ENCODE measurements at places on chromosomes 13 and 19. TPM values are rescaled to one million over a fixed set of nuclear protein-coding genes. Genes with fewer than 3 reads are reported as not detected.
A peak's percentile ranks its signal among the peaks of the same experiment; 100 is the strongest.

Gene ZNF836
- 6.3 TPM for total RNA-seq

Gene GPR12
- not detected for total RNA-seq

Gene ZNF221
- total RNA-seq: 0.58 TPM

Gene CFAP97D2
- total RNA-seq: not detected

Gene ZNF880
- 6.3 TPM for total RNA-seq

Gene KIR2DL3
- 0.12 TPM for total RNA-seq

GRCh38 chr19:8566855-8567254 lies 10.4 kb downstream of the MYO1F start:
- H3K36me3 ChIP-seq: peaks cover 24% of the 10 kb centered on the region
- no peak for DNase-seq
- peaks cover 2% of the 10 kb centered on the region for H3K27me3 ChIP-seq
- H3K4me1 ChIP-seq: peaks cover 46% of the 10 kb centered on the region

DNA sequence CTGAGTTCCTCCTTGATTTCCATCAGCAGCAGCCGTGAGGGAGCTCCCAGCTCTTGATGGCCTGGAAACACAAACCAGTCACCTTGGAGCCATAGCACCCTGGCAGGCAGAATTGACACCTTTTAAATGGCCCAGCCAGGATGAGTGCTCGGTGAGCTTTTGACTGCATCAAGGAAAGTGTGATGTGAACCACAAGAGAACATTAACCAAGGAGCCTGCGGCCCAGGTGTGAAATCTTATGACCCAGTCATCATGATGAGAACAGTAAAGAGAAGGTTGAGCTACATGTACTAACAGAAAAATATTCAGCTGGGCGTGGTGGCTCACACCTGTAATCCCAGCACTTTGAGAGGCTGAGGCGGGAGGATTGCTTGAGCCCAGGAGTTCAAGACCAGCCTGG lies 22.8 kb downstream of the SUGP2 start:
- no peak for DNase-seq
- no peaks in the 10 kb centered on the region for H3K27me3 ChIP-seq
- H3K4me1 ChIP-seq: no peaks in the 10 kb centered on the region

DNA sequence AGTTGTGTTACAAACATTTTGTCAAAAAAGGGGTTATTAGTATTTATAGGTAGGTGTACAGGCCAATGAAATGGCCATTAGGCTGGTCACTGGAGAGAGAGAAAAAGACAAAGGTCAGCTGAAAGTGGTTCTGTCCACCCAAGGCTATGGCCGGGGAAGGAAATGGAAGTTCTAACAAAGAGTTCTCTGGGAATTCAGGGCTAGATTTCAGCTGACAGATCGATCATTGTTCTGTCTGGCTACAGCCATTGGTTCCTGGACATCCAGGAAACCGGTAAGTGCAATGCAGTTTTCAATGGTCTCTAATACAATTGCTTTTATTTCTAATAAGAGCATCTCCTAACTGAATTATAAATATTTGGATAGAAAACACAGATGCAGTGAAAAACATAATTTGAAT lies 42.5 kb downstream of the MBNL2 start:
- no peak for DNase-seq
- H3K27me3 ChIP-seq: no peaks in the 10 kb centered on the region
- peaks cover 33% of the 10 kb centered on the region for H3K4me1 ChIP-seq
- H3K4me3 ChIP-seq: no peak overlapping the region

- no peak for DNase-seq
- H3K27ac ChIP-seq: no peak overlapping the region
- H3K36me3 ChIP-seq: peaks cover 25% of the 10 kb centered on the region
- peaks cover 17% of the 10 kb centered on the region for H3K4me1 ChIP-seq
These were observed 12.9 kb upstream of the GARIN5A start for GRCh38 chr19:50489461-50490011.

DNA sequence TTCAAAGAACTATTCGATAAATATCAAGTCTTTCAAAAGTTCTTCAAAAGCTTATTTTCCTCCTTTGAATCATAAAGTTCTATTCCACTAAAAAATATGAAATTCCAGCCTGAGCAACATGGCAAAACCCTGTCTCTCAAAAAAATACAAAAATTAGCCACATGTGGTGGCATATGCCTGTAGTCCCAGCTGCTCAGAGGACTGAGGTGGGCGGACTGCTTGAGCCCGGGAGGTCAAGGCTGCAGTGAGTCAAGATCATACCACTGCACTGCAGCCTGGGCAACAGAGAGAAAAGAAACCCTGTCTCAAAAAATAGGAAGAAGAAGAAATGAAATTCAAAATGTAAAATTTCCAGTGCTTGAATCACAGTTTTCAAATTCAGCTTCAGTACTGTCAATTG lies 24.6 kb downstream of the CAB39L start:
- no peak overlapping the region for H3K27ac ChIP-seq
- no peaks in the 10 kb centered on the region for H3K4me1 ChIP-seq
- H3K4me3 ChIP-seq: no peak overlapping the region

GRCh38 chr13:40402931-40403431 lies 263.5 kb downstream of the FOXO1 start:
- peaks cover 12% of the 10 kb centered on the region for H3K4me1 ChIP-seq
- H3K36me3 ChIP-seq: no peaks in the 10 kb centered on the region
- H3K27me3 ChIP-seq: no peaks in the 10 kb centered on the region
- no peak overlapping the region for H3K4me3 ChIP-seq
- H3K27ac ChIP-seq: no peak overlapping the region
- DNase-seq: peak; percentile 50

DNA sequence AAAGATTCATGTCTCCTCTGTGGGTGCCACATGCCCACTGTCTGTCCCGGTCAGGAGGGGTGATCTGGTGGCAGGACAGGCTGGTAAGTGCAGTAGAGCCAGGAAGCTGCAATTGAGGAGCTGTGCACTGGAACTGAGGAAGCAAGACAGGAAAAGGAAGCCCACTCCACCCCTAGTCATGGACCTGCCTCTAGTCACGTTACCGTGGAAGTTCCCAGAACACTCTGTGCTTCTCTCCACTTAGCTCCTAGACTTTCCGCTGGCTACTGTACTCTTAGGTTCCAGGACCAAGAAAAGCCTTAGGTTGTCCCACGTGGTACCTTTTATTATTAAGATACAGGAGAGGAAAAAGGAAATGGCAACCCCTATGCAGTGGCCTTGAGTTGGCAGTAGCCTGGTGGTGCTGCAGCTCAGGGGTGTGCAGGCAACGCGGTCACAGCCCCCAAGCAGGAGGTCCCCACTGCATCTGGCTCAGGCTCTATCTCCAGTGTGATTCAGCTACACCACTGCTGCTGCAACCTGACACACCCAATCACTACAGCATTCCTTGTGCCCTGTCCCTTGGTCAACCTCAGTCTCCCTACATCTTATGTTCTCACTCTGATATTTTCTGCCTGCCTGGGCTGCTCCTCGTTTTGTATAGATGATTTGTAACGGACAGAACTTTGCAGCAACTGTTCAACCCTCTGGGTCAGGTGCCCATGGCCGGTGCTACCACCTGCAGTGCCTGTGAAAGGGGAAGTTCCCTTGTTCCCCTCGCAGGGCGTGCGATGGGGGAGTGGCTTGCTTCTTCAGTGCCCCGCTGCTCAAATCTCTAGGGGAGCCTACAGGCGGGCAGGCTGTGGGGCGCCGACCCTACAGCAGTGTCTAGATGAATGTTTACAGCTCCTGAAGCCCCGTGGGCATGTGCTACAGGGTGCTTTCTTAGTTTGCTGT lies 24.4 kb upstream of the GPR12 start:
- peak overlapping the region; percentile 71 for H3K4me3 ChIP-seq
- H3K36me3 ChIP-seq: no peaks in the 10 kb centered on the region
- H3K4me1 ChIP-seq: peaks cover 4% of the 10 kb centered on the region
- H3K27me3 ChIP-seq: peaks cover 13% of the 10 kb centered on the region

DNA sequence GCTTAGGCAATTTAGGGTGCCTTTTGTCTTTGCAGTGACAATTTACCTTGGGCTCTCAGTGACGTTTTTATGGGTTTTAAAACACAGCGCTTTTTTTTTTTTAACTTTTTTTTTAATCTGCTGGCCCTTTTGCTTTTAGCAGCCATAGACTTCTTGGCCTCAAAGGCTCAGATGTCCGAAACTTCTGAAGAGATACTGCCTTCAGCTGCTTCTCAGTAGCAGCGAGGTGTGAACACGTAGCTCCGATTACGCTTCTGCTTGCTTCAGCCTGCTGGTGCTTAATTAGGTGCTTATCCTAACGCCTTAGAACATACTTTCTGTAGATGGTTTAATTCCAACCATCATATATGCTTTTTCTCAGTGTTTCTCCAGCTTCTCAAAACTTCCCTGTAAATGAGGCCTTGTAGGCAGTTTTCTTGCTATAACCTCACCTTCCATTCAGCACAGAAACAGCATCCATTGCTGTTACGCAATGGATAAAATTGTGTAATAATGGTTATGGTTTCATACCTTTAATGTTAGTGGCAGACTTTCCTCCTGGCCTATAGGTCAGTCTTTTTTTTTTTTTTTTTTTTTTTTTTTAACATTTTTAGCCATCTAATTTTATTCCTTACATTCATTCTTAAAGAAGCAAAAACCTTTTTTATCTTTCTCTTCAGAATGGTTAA lies 723.9 kb downstream of the GPC5 start:
- no peaks in the 10 kb centered on the region for H3K4me1 ChIP-seq
- H3K27ac ChIP-seq: no peak overlapping the region
- no peaks in the 10 kb centered on the region for H3K27me3 ChIP-seq
- no peak for DNase-seq
- no peaks in the 10 kb centered on the region for H3K36me3 ChIP-seq
- H3K4me3 ChIP-seq: no peak overlapping the region

DNA sequence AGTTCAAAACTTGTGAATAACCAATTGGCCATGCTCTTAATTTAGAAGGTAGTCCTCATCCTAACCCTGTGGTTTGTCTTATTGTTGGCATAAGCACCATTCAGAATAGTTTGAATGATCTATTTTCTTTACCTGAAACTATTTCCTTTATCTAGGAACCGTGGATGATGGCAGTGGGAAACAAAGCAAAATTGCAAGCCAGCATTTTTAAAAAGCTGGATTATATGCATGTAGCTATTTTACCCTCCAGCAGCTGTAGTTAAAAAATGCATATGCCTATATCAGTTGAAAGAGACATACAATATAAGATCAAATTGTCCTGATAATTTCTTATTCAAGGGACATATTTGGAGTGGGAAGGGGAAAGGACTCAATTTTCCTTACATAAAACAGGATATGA lies 19.3 kb downstream of the ZNF613 start:
- peaks cover 53% of the 10 kb centered on the region for H3K36me3 ChIP-seq
- DNase-seq: no peak
- H3K27me3 ChIP-seq: no peaks in the 10 kb centered on the region

- peak overlapping the region; percentile 85 for H3K27ac ChIP-seq
- peak overlapping the region; percentile 82 for H3K4me3 ChIP-seq
- peaks cover 5% of the 10 kb centered on the region for H3K36me3 ChIP-seq
- H3K27me3 ChIP-seq: no peaks in the 10 kb centered on the region
- peak; percentile 77 for DNase-seq
These were observed 20.7 kb downstream of the SH3GL1 start for GRCh38 chr19:4379383-4380253.

- no peaks in the 10 kb centered on the region for H3K36me3 ChIP-seq
- no peaks in the 10 kb centered on the region for H3K27me3 ChIP-seq
- H3K27ac ChIP-seq: no peak overlapping the region
- no peak overlapping the region for H3K4me3 ChIP-seq
- peaks cover 25% of the 10 kb centered on the region for H3K4me1 ChIP-seq
These were observed 5.8 kb upstream of the FCGRT start for GRCh38 chr19:49506575-49507105.

DNA sequence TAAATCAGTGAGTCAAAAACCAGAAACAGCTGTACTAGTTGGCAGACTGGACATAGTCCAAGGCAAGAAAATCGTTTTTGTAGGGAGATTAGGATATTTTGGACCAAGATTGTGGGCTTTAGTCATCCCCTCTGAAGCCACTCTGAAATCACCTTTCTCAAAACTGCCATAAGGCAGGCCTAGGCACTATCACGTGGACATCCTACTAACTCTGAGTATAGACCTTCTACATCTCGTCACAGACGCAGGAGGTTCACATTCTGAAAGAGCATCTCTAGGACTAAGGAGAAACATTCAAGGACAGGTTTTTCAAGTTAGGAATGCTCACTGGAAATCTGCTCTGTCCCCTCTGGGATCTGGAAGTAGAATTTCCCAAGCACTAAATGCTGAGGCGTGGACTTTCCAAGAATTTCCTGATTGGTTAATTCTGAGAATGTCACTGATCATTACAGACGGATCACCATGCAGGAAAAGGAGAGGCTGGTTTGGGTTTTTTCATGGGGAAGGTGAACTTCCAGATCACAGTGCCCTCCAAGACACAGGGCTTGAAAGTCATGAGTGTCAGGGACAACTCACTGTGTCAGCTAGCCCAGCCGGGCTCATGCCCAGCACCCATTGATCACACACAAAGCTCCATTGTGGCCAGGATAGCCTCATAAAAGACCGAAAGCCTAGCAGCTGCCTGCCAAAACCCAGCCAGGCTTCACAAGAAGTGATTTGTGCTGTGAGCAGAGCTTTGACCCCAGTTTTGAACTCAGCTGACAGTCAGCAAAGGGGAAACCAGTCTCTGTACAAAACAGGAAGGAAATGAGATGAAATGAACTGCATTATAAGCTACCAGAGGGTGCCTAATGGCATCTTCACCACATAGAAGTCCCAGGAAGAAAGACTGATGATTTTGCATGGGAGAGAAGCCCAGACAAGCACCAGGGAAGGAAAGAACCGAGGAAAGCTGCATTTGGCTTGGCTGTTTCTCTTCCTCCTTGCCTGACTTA lies 2.7 kb upstream of the RUBCNL start:
- H3K27ac ChIP-seq: peak overlapping the region; percentile 59
- DNase-seq: peak; percentile 74
- H3K4me3 ChIP-seq: peak overlapping the region; percentile 20

GRCh38 chr13:45339399-45339798 lies 1.6 kb downstream of the TPT1 start:
- H3K4me1 ChIP-seq: peaks cover 59% of the 10 kb centered on the region
- H3K27me3 ChIP-seq: no peaks in the 10 kb centered on the region
- peak overlapping the region; percentile 99 for H3K4me3 ChIP-seq
- DNase-seq: no peak

GRCh38 chr13:79183231-79183630 lies 222.8 kb downstream of the RBM26 start:
- H3K4me3 ChIP-seq: no peak overlapping the region
- H3K4me1 ChIP-seq: peaks cover 3% of the 10 kb centered on the region
- DNase-seq: no peak
- peaks cover 25% of the 10 kb centered on the region for H3K27me3 ChIP-seq

- no peak overlapping the region for H3K4me3 ChIP-seq
- peak overlapping the region; percentile 29 for H3K27ac ChIP-seq
- H3K27me3 ChIP-seq: no peaks in the 10 kb centered on the region
- DNase-seq: no peak
These were observed 16.6 kb downstream of the RFX1 start for GRCh38 chr19:13989487-13989886.

GRCh38 chr13:85638265-85638664 lies 161.0 kb downstream of the SLITRK6 start:
- no peak for DNase-seq
- H3K4me3 ChIP-seq: no peak overlapping the region
- H3K27me3 ChIP-seq: no peaks in the 10 kb centered on the region
- H3K36me3 ChIP-seq: no peaks in the 10 kb centered on the region
